ENCODE measurements at places on chromosomes 11 and 22. TPM values are rescaled to one million over a fixed set of nuclear protein-coding genes. Genes with fewer than 3 reads are reported as not detected.
A peak's percentile ranks its signal among the peaks of the same experiment; 100 is the strongest.

The BID gene
- total RNA-seq = 24.0 TPM

The GGT5 gene
- not detected for total RNA-seq

The BDNF gene
- total RNA-seq = not detected

The CATSPERZ gene
- not detected for total RNA-seq

The OR5D18 gene
- not detected for total RNA-seq

DNA sequence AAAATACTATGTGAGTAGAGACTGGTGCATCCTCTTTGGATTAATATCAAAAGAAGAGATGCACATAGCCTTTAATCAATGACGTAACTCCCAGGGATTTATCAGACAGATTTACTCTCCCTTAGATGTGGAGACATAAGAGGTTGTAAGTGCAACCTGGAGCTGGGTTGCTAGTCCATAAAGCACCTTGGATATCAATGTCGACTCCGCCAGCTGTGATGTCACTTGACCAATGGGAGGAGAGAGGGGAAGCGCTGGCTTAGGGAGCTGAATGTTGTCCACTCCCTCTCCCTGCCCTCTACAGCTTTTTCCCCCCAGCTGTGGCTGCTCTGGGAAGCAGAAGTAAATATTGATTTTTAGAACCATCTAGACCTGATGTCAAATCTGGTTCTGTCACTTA lies 28.9 kb upstream of the TMEM86A start:
- H3K36me3 ChIP-seq = no peaks in the 10 kb centered on the region
- no peak for DNase-seq
- no peaks in the 10 kb centered on the region for H3K4me1 ChIP-seq
- H3K4me3 ChIP-seq = no peak overlapping the region

- H3K36me3 ChIP-seq = no peaks in the 10 kb centered on the region
- no peak overlapping the region for H3K27ac ChIP-seq
- H3K4me1 ChIP-seq = peaks cover 11% of the 10 kb centered on the region
- no peak for DNase-seq
- H3K27me3 ChIP-seq = no peaks in the 10 kb centered on the region
Observed at GRCh38 chr11:783581-784015, 6.3 kb downstream of the CEND1 start.

- H3K27ac ChIP-seq = peak overlapping the region; percentile 9
- peaks cover 3% of the 10 kb centered on the region for H3K4me1 ChIP-seq
- H3K4me3 ChIP-seq = no peak overlapping the region
- no peaks in the 10 kb centered on the region for H3K27me3 ChIP-seq
Observed at GRCh38 chr11:116972691-116973090, 125.5 kb downstream of the SIK3 start.

- no peaks in the 10 kb centered on the region for H3K36me3 ChIP-seq
- H3K4me1 ChIP-seq = no peaks in the 10 kb centered on the region
- H3K4me3 ChIP-seq = no peak overlapping the region
- no peaks in the 10 kb centered on the region for H3K27me3 ChIP-seq
Observed at GRCh38 chr11:133984828-133985227, 28.1 kb upstream of the IGSF9B start.

DNA sequence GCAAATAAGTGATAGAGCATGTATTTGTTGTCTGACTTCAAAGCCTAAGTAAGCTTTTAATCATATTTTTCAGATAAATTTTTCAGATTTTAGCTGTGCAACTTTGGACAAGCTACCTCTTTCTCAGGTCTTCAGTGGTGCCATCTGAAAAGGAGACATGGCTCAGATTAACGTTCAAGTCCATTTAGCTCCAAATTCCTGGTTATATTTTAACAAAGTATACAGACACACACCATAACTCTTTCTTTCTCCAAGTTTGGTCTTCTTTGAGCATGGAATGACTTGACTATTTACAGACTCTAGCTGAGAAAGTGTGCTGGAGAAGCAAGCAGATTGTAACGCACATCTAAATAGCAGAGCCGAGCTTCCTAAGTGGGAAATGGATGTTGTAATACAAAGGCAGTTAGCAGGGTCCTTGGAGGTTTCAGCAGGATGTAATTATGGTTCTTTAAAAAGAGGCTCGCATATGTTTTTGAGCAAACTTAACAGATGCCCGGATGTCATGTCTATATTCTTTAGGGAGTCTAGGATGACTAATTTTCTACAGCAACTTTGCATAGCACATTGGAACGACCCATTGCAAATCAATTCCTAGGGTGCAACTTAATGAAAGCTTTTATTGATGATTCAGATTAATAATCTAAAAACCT lies 128.1 kb upstream of the E2F8 start:
- H3K4me1 ChIP-seq = no peaks in the 10 kb centered on the region
- DNase-seq = no peak
- H3K27ac ChIP-seq = no peak overlapping the region
- H3K27me3 ChIP-seq = no peaks in the 10 kb centered on the region
- no peak overlapping the region for H3K4me3 ChIP-seq

GRCh38 chr22:30117256-30117655 lies 37.0 kb downstream of the HORMAD2 start:
- DNase-seq = no peak
- no peak overlapping the region for H3K27ac ChIP-seq
- no peak overlapping the region for H3K4me3 ChIP-seq

DNA sequence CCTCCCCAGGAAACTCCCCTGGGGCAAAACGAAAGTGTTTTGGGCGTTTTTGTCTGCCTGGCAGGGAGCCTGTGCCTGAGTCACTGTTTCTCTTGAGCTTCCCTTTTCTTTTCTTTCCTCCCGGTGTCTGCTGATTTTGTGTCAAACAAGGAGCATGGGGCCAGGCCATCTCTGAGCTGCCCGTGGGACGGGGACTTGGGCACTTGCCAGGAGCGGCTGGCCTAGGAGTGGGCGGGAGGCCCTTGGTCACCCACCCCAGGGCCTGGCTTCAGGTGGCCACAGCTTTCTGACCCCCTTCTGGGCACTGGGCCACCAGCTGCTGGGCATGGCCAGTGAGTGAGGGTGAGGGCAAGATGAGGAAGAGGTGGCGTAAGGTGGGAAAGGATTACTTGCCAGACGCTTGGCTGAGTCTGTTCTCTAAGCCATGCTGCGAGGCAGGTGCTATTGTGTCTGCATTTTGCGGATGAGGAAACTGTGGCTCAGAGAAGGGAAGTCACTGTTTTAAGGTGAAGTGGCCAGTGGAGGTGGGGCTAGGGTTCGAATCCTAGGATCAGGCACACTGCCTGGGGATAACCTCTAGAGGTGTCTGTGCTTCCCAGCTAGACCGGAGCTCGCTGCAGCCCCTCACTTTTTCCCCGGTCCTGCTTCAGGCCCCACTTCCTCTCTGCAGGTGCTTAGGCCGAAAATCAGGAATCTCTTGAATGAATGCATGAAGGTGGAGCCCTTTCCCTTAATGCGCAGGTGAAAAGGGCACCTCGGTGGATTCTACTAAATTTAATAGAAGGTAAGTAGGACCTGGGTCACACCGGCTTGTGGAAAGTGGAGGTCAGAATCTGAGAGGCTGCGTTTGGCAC lies 7.8 kb upstream of the NFAM1 start:
- no peaks in the 10 kb centered on the region for H3K36me3 ChIP-seq
- H3K27me3 ChIP-seq = peaks cover 23% of the 10 kb centered on the region
- no peak for DNase-seq
- H3K4me3 ChIP-seq = no peak overlapping the region
- H3K4me1 ChIP-seq = peaks cover 57% of the 10 kb centered on the region

DNA sequence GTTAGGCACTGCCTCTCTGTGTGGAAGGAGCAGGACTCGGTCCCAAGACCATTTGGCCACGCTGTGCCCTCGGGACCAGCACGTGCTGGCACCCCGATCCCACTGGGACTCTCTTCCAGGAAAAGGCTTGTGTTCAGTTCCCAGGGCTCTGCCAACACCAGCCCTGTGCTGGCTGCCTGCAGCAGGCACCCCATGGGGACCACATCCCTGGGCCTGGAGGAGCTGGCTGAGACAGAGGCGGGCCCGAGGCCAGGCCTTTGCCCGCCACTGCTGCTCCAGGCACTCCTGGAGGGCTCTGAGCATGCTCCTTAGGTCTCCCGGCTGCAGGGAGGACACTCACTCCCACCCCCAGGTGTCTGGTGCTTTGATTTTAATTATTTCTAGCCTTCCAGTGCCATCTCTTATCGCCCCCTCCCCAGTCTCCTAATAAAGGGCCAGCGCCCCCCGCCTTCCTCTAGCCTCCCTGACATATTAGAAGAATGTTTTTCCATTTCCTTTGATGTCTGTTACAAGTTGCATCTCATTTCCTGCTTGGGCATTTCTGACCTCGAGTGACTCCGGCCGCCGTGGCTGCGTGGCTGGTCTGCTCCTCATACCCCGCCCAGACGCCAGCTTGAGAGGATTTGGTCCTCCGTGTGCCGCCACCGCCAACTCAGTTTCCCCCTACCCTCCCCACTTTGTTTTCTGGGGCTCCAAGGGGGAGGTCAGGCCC lies 14.4 kb downstream of the CDKN1C start:
- no peaks in the 10 kb centered on the region for H3K36me3 ChIP-seq
- no peak overlapping the region for H3K27ac ChIP-seq
- peaks cover 9% of the 10 kb centered on the region for H3K4me1 ChIP-seq
- no peak overlapping the region for H3K4me3 ChIP-seq
- no peaks in the 10 kb centered on the region for H3K27me3 ChIP-seq

DNA sequence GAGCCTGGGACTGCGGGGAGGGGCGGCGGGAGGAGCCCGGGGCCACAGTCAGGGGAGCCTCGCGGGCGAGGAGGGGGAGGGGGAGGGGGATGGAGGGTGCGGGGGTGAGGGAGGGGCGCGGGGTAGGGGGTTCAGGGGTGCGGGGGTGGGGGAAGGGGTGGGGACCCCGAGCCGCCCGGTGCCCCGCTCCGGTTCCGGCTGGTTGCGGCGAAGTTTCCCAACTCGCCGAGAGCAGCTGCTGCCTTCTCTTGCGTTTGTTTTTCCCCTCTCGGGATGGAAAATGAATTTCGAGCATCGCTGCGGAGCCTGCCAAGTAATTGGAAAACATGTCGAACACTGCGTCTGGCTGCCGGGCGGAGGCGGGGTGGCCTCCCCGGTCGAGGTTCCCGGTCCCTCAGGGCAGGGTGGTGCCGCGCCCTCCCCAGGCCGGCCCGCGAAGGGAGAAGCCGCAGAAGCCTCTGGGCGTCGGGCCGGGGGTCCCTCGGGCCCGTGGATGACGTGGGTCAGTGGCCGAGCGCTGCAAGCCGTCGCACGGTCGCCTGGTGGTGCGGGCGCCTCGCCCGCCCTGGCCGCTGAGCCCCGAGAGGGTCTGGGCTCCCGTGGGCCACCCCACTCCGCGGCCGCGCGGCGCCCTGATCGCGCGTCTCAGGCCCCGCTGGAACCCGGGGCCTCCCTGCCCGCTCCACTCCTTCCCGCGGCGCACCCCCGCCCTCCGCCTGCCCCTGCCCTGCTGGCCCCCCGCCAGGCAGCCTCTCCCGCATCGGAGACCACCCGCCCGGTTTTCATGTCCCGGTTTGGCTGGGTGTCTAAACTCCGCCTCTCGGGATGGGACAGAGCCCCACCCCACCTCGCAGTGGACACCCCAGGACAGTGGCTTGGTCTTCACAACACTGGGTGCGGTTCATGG lies 12.1 kb downstream of the SPATA19 start:
- H3K27ac ChIP-seq = no peak overlapping the region
- no peak overlapping the region for H3K4me3 ChIP-seq
- H3K27me3 ChIP-seq = no peaks in the 10 kb centered on the region
- H3K4me1 ChIP-seq = no peaks in the 10 kb centered on the region

GRCh38 chr22:39360242-39360641 lies 10.5 kb downstream of the SYNGR1 start:
- H3K27ac ChIP-seq = no peak overlapping the region
- H3K4me1 ChIP-seq = peaks cover 2% of the 10 kb centered on the region
- no peak for DNase-seq

- DNase-seq = no peak
- H3K4me1 ChIP-seq = no peaks in the 10 kb centered on the region
- H3K27me3 ChIP-seq = no peaks in the 10 kb centered on the region
- H3K4me3 ChIP-seq = no peak overlapping the region
- H3K36me3 ChIP-seq = no peaks in the 10 kb centered on the region
Observed at GRCh38 chr11:112658431-112658878, 302.8 kb upstream of the NCAM1 start.

- DNase-seq = no peak
- peaks cover 4% of the 10 kb centered on the region for H3K4me1 ChIP-seq
- H3K4me3 ChIP-seq = no peak overlapping the region
- no peaks in the 10 kb centered on the region for H3K27me3 ChIP-seq
- no peak overlapping the region for H3K27ac ChIP-seq
- H3K36me3 ChIP-seq = no peaks in the 10 kb centered on the region
Observed at GRCh38 chr11:59247531-59248227, 35.0 kb upstream of the MPEG1 start.

- H3K36me3 ChIP-seq = no peaks in the 10 kb centered on the region
- no peaks in the 10 kb centered on the region for H3K4me1 ChIP-seq
Observed at GRCh38 chr11:128231845-128232410, 355.4 kb downstream of the ETS1 start.

DNA sequence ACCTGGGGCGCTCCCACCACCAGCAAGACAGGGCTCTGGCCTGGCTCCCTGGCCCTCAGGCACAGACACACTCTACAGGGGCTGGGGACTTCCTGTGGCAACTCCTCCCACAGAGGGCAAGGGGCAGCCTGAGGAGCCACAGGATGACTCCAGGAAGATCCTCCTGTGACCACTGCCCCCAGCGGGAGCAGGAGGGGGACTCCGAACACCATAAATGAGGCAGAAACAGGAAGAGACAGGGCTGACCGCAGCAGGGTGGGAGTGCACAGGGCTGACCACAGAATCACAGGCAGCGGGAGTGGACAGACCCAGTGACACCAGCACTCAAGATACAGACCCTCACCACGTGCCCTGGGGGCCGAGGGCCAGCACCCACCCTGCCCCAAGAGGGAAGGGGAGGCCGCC lies 10.8 kb downstream of the ARAP1 start:
- H3K4me3 ChIP-seq = no peak overlapping the region
- peaks cover 99% of the 10 kb centered on the region for H3K4me1 ChIP-seq
- no peaks in the 10 kb centered on the region for H3K27me3 ChIP-seq
- H3K36me3 ChIP-seq = no peaks in the 10 kb centered on the region

GRCh38 chr22:30531651-30532608 lies 14.6 kb downstream of the SEC14L6 start:
- no peak overlapping the region for H3K27ac ChIP-seq
- no peaks in the 10 kb centered on the region for H3K27me3 ChIP-seq
- DNase-seq = no peak
- H3K4me3 ChIP-seq = no peak overlapping the region

DNA sequence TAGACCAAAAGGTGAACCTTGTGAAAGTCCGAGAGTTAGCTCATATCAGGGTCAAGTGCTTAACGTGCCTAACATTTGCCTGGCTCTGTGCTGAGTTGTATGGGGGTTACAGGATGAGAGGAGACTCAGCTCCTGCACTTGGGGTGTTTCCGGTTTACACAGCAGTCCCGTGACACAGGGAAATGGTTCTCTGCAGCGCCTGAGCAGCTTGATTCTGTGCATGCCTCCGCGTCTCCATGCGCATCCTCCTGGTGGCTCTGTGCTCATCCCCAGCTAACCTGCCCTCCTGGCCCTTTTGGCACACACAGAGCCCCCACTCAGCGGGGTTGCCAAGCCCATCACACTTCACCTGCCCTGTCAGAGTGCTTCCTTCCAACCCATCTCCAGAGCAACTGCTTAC lies 238.3 kb upstream of the TBCEL start:
- H3K36me3 ChIP-seq = no peaks in the 10 kb centered on the region
- H3K4me1 ChIP-seq = no peaks in the 10 kb centered on the region
- no peak for DNase-seq
- no peak overlapping the region for H3K27ac ChIP-seq
- no peaks in the 10 kb centered on the region for H3K27me3 ChIP-seq

- H3K36me3 ChIP-seq = no peaks in the 10 kb centered on the region
- no peak overlapping the region for H3K27ac ChIP-seq
- no peak for DNase-seq
- H3K27me3 ChIP-seq = peaks cover 3% of the 10 kb centered on the region
Observed at GRCh38 chr11:11415901-11416300, 62.9 kb upstream of the CSNK2A3 start.

Data from B cell (primary cell).